Activated naive CD8-positive, alpha-beta T cell treated with anti-CD3 and anti-CD28 coated beads for 36 hours (primary cell): ENCODE measurements at places on chromosomes 16 and 17.

GRCh38 chr16:55656691-55657092 is 904 bp downstream of the SLC6A2 start:
- DNase-seq = no peak

DNA sequence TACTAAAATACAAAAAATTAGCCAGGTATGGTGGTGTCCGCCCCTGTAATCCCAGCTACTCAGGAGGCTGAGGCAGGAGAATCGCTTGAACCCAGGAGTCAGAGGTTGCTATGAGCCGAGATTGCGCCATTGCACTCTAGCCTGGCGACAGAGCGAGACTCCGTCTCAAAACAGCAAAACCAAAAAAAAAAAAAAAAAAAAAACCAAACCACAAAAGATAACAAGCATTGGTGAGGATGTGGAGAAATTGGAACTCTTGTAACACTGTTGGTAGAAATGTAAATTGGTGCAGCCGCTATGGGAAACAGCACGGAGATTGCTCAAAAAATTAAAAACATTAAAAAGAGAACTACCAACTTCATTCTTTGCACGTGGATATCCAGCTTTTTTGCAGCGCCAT is 119.4 kb downstream of the OR1D5 start:
- no peak for DNase-seq

DNA sequence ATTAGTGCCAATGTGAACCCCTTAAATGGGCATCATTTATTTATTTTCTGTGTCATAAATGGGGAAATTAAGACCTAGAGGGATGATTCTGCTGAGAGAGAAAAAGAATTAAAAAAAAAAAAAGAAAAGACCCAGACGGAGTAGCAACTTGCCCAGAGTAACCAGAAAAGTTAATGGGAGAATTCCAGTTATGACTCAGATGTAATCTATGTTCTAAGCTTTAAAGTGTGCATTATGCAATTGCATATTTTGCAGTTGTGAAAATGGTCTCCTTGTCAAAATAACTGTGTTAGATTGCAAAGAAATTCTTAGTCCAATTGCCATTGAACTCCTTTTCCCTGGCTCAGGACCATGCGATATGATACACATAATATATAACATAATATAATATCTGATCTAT is 38.6 kb upstream of the TBX2 start:
- DNase-seq = no peak

- peak; percentile 94 for DNase-seq
Observed at GRCh38 chr16:23835390-23836077, at the start of gene PRKCB. Gene PRKCB (plus strand): TSS chr16:23835983.

- no peak for DNase-seq
Observed at GRCh38 chr16:70701036-70701435, 15.2 kb upstream of the MTSS2 start.

GRCh38 chr16:84080378-84080777 is 36.4 kb downstream of the MBTPS1 start:
- no peak for DNase-seq

GRCh38 chr16:2468233-2468724 is 2.8 kb upstream of the NTN3 start:
- peak; percentile 40 for DNase-seq

DNA sequence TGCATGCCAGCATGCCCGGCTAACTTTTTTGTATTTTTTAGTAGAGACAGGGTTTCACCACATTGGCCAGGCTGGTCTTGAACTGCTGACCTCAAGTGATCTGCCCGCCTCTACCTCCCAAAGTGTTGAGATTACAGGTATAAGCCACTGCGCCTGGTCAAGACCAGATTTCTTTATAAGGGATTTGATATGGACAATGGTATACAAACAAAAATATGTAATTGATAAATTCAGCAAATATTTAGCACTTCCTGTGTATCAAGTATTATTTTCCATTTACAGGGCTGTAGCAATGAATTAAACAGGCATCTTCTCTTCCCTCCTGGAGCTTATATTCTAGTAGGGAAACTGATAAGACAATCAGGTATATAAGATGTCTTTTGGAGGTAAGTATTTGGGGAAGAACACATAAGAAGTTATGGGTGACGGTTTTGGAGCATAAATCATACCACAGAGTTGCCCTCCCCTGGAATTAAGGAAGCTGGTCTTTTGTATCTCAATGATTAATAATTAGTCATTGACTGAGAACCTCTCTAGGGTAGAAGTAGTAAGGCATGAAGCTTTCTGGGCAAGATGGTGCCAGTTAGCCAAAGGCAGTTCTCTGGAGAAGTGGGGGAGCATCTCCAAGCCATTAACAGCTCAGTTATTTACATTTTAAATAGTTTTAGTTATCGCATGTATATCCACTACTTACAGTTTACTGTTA is 35.8 kb downstream of the TANC2 start:
- no peak for DNase-seq

DNA sequence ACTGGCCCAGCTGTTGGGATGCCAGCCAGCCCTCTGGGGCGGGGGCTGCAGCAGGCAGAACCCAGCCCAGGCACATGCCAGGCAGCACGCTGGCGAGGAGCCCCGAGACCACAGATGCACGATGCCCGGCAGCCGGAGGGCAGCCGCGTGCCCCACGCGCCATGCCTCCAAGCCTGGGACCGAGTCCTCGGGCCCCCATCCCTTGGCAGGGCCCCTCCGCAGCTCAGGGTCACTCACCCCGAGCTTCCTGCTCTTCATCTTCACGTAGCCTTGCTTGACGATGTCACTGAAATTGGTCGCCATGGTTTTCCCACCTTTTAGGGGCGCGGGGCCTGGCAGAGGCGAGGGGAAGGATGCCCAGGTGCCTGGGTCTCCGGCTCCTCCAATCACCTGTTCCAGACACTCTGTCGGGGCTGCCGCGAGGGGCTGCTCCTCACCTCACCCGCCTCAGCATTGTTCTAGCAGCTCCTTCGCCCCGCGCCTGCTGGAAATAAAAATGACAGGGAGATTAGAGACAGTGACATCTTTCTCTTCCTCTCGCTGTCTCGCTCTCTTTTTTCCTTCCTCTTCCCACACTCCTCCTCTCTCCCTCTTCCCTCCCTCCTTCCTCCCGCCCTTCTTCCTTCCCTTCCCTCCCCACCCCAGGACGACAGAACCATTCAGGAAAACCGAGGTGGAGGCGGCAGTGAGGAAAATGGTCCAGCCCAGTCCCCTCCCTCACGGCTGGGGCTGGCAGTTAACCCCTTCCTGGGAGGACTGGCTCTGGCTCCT is 6.9 kb downstream of the DOK4 start:
- no peak for DNase-seq

DNA sequence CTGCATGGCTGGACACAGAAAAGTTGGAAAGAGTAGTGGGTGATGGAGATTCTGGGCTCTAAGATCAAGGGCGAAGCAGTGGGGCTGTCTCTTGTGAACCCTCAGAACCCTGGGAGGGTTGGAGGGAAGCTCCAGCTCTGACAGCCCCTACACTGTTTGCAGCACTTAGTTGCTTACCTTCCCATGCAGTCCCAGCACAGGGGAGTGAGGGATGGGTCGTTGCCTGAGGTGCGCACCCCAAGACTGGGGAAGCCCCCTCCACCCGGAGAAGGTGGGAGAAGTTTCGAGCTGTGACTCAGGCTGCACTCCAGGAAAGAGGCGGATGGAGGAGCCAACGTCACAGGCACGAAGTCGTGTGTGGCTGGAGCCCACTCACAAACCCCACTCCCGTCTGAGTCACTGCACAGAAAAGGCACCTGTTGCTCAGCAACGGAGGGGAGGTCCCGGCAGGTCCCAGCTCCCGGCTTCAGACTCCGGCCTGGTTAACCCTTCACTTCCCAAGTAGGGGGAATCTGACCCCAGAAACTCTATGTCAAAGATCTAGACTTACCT is 60.1 kb downstream of the AIPL1 start:
- peak; percentile 84 for DNase-seq

GRCh38 chr16:10088380-10088793 is 93.8 kb downstream of the GRIN2A start:
- no peak for DNase-seq

- no peak for DNase-seq
Observed at GRCh38 chr17:83127431-83128160, 48.2 kb downstream of the METRNL start.

GRCh38 chr17:14334919-14335318 is 34.0 kb downstream of the HS3ST3B1 start:
- DNase-seq = no peak

DNA sequence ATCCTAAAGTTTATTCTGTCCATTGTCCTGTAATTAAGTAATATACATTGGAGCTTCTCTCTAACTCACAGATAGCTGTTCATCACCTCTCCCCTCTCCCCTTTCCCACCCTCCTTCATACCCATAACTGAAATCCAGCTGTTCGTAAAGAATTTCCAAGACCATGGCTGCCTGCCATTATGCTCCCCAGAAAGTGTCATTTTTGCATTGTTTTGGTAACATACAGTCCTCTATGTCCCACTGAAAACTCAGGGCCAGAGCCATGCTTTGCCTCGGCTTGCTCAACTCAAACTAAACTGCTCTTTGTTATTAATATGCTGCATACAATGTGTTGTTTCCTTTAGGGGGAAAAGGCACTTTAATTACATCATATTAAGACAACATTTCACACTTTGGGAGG is 132.0 kb downstream of the MRTFB start:
- no peak for DNase-seq

DNA sequence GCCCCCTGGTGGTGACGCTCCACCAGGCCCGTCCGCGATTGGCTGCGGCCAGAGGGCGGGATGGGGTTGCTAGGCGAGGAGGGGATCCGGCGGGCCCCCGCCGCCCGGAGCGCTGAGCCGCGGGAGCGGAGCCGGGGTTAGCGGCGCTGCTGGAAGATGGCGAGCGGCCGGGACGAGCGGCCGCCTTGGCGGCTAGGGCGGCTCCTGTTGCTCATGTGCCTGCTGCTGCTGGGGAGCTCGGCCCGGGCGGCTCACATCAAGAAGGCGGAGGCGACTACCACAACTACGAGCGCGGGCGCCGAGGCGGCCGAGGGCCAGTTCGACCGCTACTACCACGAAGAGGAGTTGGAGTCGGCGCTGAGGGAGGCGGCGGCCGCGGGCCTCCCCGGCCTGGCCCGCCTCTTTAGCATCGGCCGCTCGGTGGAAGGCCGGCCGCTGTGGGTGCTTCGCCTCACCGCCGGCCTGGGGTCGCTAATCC is at the start of gene CPD:
Gene CPD, plus strand, starts transcription at position 103 of the 478 bp plus-strand sequence. Its CDS starts 54 bp downstream, at position 157.
- DNase-seq = peak; percentile 97

- no peak for DNase-seq
Observed at GRCh38 chr17:44322236-44322895, 2.3 kb downstream of the SLC25A39 start.
